ENCODE measurements at places on chromosomes 12 and 14.

DNA sequence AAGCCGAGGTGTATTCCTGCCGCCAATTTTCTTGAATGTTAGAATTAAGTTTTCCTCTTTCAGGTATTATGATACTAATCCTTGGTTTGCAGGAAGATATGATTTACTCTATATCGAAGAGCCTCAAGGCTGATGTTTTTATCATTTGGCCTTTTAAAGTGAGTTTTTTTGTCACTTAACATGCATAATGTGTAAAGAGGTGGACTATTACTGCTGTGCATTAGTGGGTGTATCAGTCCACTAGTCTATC lies 11.1 kb upstream of the TMPO start:
- no peak for DNase-seq

DNA sequence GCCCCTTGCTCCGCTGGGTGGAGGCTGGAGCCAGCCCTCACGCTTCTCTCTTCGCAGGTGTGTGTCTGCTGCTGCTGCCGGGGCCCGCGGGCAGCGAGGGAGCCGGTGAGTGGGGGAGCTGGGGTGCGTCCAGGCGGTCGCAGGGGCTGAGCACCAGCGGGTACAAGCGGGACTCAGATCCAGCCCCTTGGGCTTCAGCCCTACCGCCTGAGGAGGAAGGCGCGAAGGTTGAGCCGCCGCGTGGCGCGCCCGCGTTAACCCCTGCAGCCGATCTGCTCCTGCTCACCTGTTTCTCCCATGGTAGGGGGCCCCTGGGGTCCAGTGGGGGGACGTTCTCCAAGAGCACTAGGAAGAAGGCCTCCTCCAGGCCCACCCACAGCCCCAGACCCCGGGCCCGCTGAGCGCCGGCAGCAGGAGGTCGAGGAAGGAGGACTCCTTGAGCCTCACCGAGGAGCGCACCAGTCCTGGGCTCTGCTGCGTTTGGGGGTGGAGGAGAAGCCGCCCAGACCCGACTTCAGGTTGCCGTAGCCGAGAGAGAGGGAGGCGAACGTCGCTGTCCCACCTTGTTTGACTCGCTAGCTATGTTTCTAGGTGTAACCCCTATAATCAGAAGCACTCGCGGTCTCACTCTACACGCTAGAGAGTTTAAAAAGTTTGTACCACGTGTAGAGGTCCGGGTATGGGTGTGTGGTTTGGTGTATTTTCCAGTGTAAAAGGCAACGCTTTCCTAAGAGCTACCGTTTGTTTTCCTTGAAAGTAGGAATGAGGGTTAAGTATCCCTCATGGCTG lies 834 bp downstream of the COCH start:
- DNase-seq = no peak

DNA sequence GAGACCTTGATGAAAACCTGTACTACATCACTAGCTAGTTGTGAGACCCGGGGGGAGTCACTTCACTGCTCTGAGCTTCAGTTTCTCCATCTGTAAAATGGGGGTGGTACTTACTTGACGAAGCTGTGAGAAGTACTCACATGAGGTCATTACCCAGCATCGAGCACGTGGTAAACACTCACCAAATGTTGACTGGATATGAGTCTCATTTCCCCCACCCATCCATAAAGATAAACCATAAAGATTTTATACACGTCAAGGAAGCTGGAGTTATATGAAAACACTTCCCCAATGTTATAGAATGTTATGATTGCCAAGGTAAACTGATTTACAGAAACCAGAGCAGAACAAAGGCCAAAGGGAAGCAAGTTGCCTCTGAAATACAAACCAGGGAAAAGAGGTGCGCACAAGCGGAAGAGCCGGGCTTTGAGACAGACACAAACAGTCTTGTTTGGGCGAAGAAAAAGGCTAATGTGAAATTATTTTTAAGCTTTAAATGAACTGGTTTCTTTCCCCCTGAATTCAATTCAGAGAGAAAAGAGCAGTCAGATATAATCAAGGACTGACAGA lies 536.8 kb downstream of the MED13L start:
- DNase-seq = no peak

- no peak for DNase-seq
Observed at GRCh38 chr12:75790219-75790618, 241.4 kb downstream of the PHLDA1 start.

GRCh38 chr12:39443081-39443928 lies at the start of gene KIF21A:
TSS of gene KIF21A (minus strand) at chr12:39443120. CDS start at chr12:39442970, 150 bp downstream.
- DNase-seq = peak; percentile 73

DNA sequence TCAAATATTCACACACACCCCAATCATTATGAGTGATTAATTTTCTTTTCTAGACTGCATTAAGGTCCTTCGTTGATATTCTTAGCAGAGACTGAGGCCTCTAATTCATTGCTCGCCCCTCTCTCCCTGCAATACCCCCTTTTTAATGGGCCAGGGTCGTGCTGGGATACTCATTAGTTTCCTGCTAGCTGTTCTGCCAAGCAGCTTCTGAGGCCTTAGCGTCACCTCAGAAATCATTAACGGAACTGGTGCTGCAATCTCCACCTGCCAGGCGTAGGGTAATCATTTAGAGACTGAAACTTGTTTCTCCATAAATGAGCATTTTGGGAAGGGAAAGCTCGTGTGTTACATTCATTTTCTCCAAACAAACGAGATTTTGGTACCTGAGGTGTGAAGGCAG lies 1054.7 kb downstream of the GALC start:
- no peak for DNase-seq

GRCh38 chr12:91361864-91362263 lies 179.2 kb upstream of the DCN start:
- DNase-seq = no peak
